ENCODE measurements at places on chromosomes 11 and 22.

- DNase-seq, result no peak
These were observed 396.8 kb downstream of the GUCY1A2 start for GRCh38 chr11:106621484-106621883.

DNA sequence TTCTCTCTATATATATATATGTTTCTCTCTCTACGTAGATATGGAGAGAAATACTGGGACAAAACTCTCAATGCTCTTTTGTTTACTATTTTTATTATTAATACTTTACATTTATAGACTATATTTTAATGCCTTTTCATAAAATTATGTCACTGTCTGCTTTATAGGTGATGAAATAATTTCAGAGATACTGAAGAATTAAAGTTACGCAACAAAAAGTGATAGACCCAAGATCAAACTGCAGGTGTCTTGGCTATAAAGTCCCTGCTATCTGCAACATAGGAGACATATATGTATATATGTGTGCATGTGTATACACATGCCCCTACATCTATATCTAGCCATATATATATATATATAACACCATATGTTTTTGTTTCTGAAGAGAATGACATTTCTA is 60.8 kb downstream of the FAM76B start:
- DNase-seq, result no peak

DNA sequence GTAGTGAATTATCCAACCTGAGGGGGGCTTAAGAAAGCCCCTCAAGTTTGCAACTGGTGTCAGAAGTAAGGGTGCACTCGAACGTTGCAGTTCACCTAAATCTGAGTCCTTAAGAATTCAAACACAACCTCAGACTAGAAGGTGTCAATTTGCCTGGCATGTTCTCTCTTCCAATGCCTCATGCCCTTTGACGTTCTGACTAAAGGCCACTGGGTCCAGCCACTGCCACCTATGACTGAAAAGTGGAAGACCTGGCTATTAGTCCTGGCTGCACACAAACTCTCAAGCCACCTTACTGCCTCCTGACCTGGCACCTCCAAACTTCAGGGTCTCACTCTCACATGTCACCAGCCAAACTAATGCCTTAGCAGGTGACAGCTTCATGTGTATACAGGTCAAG is 8.0 kb downstream of the APOL4 start:
- no peak for DNase-seq

DNA sequence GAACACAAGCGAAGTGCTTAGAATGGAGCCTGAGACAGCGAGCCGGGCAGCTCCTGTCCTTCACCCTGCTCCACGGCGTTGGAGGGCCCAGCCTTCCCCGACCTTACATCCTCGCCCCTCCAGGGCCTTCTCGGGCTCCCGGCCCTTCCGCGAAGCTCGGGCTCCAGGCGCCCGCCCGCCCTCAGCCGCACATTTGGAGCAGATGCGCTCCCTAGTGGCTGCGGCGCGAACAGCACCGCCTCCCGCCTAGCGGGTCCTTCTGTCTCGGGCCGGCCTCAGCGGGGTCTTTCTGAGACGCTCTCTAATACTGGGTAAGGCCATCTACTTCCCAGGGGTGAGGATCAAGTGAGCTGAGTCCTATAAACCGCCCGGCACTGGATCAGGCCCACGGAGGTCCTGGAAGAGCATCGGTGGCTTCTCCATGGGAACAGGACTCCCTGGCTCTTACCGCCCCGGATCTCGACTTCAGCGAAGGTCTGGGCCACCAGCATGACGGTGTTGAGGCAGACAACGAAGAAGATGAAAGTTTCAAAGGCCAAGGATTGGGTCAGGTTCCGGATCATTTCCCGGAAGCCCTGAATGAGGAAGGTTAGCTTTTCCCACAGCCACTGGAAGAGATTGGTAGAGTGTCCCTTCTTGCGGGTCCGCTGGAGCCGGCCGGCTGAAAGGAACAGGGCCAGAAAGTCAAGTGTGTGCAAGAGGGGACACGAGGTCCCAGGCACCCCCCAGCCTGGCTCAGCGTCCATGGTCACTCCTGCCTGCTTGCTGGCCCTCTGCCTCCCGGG is 3.7 kb downstream of the CATSPER1 start:
- DNase-seq, result no peak

- no peak for DNase-seq
These were observed 43.1 kb upstream of the TRIM77 start for GRCh38 chr11:89667001-89667400.

DNA sequence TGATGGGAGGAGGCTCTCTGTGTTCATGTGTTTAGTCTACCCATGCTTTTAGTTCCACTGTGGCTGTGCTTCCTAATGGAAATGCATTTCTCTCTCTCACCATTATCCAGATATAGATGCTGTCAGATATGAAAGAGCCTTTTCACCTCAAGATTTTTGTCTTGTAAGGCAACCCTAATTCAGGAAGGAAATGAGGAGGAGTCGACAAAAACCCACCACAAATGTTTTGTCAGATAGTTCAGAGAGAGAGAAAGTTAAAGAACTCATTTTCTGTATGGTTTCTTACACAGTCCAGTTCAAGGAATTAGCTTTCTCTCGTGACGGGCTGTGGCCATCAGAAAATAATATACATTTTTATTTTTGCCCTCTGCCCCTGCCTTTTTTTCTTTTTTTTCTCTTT is 82.5 kb downstream of the ARL14EP start:
- DNase-seq, result no peak

GRCh38 chr22:36220451-36220921 is 18.8 kb downstream of the APOL2 start:
- no peak for DNase-seq

DNA sequence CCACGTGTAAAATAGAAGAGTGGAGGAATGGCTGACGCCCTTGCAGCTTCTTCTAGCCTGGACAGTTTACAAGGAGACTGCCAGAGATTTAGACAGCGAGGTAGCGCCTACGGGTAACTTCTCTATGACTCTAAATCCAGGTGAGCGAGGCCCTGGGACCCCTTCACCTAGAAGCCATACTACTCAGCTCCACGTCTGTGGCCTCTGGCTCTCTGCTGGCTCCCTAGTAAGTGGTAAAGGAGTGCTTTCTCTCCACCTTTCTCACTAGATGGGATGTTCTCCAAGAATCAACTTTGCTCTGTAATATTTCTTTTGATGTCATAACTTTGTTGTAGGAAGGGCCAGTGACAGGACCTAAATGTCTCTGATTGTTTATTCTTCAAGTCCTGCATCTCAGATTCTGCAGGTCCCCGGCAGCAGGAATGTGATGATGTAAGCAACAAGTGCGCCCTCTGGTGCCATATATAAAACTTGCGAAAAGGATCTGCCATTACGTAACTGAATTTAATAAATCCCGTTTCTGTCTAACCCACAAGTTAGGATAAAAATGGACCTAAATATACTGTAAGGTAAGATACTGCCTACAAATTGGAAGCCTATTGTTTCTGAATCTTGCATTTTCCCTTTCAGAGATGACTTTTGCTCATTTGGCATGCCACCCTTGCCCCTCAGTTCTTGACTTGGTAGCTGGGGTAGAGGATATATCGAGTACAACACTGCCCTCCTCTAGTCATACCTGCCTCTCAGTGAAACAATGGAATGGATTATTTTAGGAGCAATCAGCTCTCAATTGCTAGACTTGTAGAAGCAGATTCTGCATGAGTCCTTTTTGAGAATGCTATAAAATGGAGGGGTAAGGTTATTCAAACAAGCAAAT is 11.0 kb upstream of the PTPN5 start:
- DNase-seq, result no peak

GRCh38 chr11:72231396-72232259 is 7.1 kb downstream of the INPPL1 start:
- no peak for DNase-seq

- no peak for DNase-seq
These were observed at the start of gene TP53AIP1 for GRCh38 chr11:128942817-128943427. TSS of gene TP53AIP1 (minus strand) at chr11:128942871. CDS start at chr11:128937818, 5,053 bp downstream.

DNA sequence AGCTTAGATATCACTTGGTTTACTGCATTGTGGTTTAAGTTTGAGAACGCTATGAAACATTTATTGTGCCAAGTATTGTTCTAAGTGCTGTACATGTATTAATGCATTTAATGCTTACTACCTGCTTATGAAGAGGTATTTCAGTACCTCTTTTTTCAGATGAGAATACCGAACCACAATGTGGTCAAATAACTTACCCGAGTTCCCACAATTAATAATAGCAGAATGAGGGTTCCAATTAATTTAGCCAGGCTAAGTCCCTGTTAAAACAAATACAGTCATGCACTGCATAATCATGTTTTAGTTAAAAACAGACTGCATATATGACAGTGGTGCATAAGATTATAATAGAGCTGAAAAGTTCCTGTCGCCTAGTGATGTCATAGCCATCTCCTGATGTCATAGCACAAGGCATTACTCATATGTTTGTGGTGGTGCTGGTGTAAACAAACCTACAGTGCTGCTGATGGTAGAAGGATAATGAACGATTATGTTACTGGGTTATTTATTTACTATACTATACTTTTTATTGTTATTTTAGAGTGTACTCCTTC is 4.3 kb downstream of the ZC3H12C start:
- DNase-seq, result no peak

GRCh38 chr22:39469326-39469680 is 12.5 kb downstream of the MGAT3 start:
- DNase-seq, result no peak

GRCh38 chr11:115502636-115503082 is 1.6 kb downstream of the CADM1 start:
- no peak for DNase-seq

DNA sequence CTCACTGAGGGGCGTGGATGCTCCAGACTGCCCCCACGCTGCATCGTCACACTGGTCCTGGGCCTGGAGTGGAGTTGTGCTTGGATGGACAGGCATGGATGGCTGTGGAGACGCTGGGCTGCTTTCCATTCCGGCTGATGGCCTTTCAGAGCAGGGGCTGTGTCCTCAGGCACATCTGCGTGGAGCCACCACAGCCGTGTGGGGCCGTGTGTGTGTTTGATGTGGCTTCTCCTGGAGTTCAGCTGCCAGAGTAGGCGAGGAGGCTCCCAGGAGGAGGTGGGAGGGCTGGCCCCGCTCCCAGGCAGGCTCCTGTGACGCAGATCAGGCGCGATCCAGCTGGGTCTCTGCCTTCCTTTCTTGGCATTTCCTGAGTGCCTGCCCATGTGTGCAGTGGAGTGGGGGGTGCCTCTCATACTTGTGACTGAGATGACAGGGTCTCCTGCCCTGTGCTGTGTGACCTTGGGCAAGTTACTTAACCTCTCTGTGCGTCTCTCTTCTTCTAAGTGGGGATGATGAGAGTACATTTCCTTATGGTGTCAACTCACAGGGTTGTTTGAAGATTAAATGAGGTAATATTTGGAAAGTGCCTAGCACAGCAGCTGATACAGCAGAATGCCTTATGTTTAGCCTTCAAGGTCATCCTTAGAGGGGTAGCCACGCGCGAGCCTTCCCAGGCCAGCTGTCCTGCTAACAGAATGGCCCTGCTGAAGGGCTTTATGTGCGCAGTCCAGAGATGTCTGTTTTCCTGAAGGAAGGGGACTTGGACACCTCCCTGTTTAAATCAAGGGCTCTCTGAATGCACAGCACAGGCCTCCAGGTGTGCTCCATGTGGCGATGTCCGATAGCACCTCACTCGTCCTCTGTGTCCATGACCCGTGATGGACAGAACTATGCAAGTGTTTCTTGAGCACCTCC is 33.5 kb downstream of the GLB1L2 start:
- no peak for DNase-seq

- DNase-seq, result no peak
These were observed 268.6 kb upstream of the PDGFD start for GRCh38 chr11:104432526-104432925.

DNA sequence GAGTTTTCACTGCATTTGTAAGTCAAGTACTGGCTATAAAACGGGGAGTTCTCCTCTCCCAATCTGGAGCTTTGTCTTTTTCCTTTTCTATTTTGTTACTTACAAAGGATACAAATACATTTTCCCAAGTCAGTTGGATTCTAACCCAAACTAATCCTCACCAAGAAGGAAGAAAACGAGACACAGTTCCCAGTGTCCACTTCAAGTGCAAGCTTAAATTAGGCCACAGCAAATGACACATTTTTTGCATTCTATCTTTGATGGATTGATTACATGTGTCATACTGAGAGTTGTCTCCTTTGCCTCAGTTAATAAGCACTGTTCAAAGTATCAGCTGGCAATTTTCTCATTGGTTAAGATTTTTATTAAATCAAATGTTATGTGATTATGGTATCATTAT is 296.7 kb upstream of the ANO5 start:
- no peak for DNase-seq

DNA sequence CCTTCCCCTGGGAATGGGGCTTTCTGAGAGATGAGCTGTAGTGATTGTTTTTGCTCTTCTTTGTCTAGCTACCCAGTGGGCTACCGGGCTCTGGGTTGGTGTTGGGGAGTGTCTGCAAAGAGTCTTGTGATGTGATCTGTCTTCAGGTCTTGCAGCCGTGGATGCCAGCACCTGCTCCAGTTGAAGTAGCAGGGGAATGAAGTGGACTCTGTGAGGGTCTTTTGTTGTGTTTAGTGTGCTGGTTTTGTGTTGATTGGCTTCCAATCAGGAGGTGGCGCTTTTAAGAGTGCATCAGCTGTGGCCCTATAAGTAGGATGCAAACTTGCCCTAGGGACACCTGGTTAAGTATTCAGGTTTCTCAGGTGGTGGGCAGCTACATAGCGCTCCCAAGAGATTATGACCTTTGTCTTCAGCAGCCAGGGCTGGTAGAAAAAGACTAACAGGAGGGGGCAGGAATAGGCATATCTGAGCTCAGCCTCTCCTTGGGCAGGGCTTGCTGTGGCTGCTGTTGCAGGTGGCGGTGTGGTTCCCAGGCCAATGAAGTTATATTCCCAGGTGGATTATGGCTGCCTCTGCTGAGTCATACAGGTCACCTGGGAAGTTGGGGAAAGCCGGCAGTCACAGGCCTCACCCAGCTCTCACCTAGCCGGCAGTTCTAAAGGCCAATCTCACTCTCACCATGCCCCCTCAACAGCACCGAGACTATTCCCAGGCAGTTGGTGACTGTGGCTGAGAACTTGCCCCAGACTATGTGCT is 315.7 kb upstream of the C11orf87 start:
- DNase-seq, result no peak

GRCh38 chr22:17672417-17672991 is 33.9 kb downstream of the BCL2L13 start:
- DNase-seq, result no peak

- DNase-seq, result no peak
These were observed 247.3 kb upstream of the BLID start for GRCh38 chr11:122363296-122363695.

Measured in NCI-H187 treated with DMSO at 0.1 percent for 48 hours (cell line).